ENCODE measurements at places on chromosomes 13 and 19. TPM values are rescaled to one million over a fixed set of nuclear protein-coding genes. Genes with fewer than 3 reads are reported as not detected.

- DNase-seq, result no peak
These were observed 3.8 kb upstream of the KLK2 start for GRCh38 chr19:50869479-50869878.

Gene DCLK1
- polyA plus RNA-seq, result 2.0 TPM

DNA sequence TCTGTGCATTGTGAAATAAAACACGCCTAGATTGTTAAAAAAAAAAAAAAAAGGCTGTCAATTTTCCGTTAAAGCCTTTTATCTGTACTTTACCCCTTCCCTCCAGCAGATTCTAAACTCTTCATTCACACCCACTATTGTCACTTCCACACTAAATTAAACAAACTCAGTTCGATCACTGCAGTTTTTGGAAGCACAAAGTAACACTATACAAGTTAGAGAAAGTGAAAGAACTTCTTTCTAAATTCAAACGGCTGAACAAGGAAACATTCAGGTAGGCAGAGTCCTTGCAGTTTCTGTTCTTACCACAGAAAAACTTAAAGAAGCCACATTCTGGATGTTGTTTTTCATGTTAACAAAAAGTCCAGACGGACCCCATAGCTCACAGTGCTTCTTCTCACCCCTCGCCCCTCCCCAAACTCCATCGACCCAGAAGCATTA lies 27.5 kb upstream of the UBE2L5 start:
- DNase-seq, result no peak

Gene ZNF284
- 1.3 TPM for polyA plus RNA-seq

- DNase-seq, result no peak
These were observed 11.9 kb downstream of the BCAT2 start for GRCh38 chr19:48798937-48799336.

Data from spleen (tissue), 13 donors.